Activated B cell treated with CpG ODN at 0.5 μM for 24 hours (primary cell): ENCODE measurements at places on chromosomes 6 and 20. TPM values are rescaled to one million over a fixed set of nuclear protein-coding genes. Genes with fewer than 3 reads are reported as not detected.

The SOBP gene
- total RNA-seq, result 1.1 TPM in 2 replicates

GRCh38 chr6:107991772-107992550, 34.0 kb upstream of the SEC63 start:
- no peak for DNase-seq

DNA sequence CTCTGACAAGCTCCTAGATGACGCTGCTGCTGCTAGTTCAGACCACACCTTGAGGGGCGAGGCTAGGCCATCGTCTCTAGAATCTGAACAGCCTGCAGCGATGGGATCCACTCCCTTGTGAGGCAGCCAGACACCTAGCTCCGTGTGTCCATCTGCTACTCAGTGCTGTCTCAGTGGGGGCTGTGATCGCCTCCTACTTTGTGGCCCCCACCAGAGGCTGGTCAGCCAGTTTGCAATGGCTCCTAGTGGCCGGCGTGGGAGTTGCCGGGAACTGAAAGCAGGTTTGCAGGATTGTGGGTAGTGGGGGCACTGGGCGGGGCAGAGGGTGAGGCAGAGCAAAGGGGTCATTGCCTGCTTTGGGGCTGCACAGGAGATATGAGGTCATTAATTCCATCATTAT, 2.8 kb downstream of the CCN5 start:
- no peak for DNase-seq

The MRPS10 gene
- total RNA-seq, result 35.7 and 37.0 TPM in 2 replicates

The PACRG gene
- total RNA-seq, result not detected in 2 replicates

The ADNP gene
- total RNA-seq, result 89.4 and 99.3 TPM in 2 replicates

The MROH8 gene
- 3.2 and 5.9 TPM in 2 replicates for total RNA-seq

DNA sequence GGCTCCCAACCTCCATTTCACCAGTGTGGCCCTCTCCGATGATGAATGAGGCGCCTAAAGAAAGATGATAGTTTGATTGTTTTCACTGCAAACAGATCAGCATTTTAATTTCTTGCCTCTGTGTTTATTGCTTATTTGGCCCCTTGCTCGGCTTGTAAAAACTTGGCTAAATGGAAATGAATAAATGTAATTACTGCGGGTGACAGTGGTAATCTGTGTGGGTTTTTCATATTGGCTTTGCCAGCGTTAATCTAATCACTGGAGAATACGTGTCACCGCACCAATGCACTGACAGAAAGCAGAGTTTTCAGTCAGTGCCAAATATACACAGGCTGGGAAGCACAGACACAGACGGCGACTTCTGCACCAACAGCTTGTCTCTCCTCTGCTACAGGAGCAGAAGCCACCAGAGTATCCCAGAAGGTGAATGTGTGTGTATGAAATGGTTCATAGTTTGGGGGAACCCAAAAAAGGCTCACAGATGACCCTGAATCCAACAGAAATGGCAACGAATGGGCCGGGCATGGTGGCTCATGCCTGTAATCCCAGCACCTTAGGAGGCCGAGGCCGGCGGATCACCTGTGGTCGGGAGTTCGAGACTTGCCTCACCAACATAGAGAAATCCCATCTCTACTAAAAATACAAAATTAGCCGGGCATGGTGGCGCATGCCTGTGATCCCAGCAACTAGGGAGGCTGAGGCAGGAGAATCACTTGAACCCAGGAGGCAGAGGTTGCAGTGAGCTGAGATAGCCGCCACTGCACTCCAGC, 534.0 kb downstream of the PKHD1 start:
- DNase-seq, result no peak

GRCh38 chr20:49887251-49888211, 27.8 kb downstream of the SPATA2 start:
- DNase-seq, result no peak

GRCh38 chr6:142088858-142089216, 43.9 kb upstream of the GJE1 start:
- no peak for DNase-seq

The MUCL3 gene
- not detected in 2 replicates for total RNA-seq

GRCh38 chr6:146787876-146788508, 189.2 kb downstream of the ADGB start:
- no peak for DNase-seq

The PKIB gene
- total RNA-seq, result 0.81 and 1.2 TPM in 2 replicates

GRCh38 chr20:45427236-45428149, 11.6 kb downstream of the PIGT start:
- no peak for DNase-seq

The DAAM2 gene
- total RNA-seq, result not detected in 2 replicates

- no peak for DNase-seq
Observed at GRCh38 chr6:45640081-45640491, 262.4 kb upstream of the SUPT3H start.

- no peak for DNase-seq
Observed at GRCh38 chr6:75156186-75156878, 49.5 kb downstream of the COL12A1 start.

- no peak for DNase-seq
Observed at GRCh38 chr6:15504040-15504495, 158.8 kb downstream of the DTNBP1 start.

GRCh38 chr6:113732384-113732966, 124.7 kb upstream of the MARCKS start:
- DNase-seq, result no peak

GRCh38 chr20:43538878-43539700, 19.7 kb upstream of the SGK2 start:
- DNase-seq, result no peak

The SASH1 gene
- total RNA-seq, result 0.39 and 0.49 TPM in 2 replicates

GRCh38 chr20:34179637-34180360, 61.4 kb upstream of the ASIP start:
- no peak for DNase-seq

DNA sequence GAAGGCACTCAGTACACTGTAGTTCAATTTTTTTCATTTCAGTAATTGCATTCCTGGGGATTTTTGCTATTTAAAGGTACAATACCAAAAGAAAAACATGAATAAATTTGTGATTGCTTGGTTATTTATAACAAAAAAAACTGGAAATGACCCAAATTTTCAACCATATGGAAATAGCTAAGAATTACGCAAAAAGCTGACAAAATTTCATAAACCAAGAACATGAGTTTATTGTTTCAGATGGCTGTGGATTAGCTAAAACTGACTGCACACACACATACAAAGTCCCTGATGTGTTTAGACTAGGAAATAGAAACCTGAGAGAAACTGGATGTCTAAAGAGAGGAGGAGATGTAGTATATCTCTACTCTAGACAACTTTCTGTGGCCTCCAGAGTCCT, 718.4 kb upstream of the CHD6 start:
- DNase-seq, result no peak

DNA sequence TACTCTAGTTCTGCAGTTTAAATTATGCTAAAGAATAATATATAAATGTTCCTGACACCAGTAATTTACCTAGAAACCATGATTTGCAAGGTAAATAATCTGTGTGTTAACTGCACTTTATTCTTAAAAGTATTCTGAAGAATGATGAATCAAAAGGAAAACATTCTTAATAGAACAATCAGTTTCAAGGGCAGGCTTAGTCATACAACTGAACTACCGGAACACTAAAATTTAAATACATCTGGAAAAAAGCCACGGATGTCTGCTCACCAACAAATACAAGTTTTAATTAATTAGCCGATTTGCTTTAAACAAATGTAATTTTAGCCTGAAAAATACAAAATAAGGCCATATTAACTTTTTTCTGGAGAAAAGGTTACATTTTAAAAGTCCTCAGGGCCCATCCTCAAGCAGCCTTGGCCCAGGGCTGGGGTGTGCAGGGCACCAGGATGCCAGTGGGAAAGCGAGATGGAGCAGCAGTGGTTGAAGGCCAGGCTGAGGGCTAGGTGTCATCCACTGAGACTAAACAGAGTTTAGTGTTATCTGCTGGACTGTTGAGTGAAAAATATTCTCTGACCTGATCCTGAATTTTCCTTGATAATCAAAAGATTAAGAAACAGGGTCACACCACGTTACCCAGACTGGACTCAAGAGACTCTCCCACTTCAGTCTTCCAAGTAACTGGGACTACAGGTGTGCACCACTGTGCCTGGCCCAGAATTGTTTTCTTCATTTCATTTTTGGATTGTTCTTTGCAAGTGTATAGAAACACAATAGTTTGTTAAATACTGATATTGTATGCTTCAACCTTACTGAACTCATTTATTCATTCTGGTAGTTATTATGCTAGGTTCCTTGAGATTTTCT, 88.2 kb upstream of the DST start:
- DNase-seq, result no peak

DNA sequence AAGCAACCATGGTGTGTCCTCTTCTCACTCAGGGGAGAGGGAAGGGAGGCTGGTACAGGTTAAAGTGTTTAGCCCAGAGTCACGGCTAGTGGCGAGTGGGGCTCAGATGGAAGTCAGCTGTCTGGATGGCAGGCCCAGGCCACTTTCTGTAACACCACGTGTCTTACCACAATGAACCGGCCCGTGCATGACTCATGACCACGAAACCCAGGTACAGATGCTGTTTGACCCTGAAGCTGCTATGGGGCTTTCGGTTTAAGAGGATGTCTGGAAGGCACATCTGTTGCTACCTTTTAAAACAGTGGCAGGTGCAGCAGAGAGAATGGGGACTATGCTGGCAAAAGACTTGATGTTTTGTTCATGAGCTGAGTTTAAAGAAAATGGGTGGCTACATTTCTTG, 36.5 kb upstream of the MPC1 start:
- no peak for DNase-seq

GRCh38 chr6:156647991-156648390, 129.2 kb upstream of the ARID1B start:
- DNase-seq, result no peak

DNA sequence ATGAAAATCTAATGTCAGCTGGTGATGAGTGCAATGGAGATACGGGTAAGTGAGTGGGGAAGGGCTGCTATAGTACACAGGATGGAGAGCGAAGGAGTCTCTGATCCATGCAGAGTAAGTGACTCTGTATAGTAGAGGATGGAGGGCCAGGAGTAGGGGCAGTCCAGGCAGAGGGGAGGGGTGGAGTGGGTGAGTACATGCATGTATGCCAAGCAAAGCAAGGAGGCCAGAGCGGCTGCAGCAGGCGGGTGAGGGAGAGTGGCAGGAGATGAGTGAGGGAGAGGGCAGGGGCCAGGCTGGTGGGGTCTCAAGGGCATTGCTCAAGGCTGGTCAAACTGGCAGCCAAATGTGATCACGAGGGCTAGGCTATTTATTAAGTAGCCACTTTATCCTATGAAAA, 94.0 kb downstream of the PREP start:
- DNase-seq, result no peak

The SLC16A10 gene
- total RNA-seq, result 0.02 and 0.13 TPM in 2 replicates

GRCh38 chr20:61786230-61786629, 279.5 kb downstream of the TAF4 start:
- DNase-seq, result no peak

The ERVFRD-1 gene
- not detected in 2 replicates for total RNA-seq

DNA sequence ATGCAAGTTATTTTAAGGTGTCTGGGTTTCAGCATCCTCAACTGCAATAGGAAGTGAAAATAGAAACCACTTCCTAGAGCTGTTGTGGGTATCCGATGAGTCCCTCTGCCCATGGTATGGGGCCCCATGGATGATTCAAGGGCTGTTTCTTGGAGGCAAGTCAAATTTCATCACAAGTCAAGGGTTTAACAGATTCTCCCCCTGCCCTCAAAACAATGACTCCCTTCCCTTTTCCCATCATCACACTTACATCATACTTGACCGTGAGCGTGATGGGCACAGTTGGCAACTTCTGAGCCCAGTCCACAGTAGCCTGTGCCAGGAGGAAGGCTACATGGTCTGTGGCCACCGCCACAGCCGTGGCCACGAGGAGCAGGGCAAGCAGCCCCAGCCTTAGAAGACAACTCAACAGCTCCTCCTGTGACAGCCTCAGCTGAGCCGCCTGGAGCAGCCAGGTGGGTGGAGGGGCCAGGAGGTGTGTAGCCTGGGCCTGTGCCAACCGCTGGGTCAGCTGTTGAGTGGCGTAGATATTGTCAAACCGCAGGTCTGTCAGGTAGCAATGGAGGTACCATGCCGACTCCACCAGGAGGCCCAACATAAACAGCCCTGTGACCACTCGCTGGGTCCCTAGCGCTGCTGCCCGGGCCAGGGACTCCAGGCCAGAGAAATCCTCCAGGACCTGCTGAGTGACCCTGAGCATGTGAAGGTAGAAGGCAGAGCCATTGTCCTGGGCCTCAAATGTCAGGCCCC, 5.2 kb downstream of the OCSTAMP start:
- no peak for DNase-seq

The RIPPLY2 gene
- total RNA-seq, result not detected in 2 replicates

DNA sequence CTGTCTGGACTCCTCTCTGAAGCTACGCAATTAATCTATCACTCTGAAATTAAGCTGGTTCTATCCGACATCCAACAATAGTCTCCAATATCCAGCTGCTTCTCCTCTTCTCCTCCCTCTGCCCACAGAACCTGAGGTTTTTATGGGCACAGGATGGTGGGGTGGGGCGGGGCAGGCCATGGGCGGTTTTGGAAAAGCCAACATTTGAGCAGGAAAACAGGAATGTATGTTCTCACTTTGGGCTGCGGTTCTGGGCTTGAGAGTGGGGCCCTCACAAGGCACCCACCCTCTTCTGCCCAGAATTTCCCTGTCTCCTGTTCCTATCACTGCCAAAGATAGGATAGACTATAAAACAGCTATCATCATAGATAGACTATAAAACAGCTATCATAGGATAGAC, 1144.2 kb downstream of the EPHA7 start:
- no peak for DNase-seq

DNA sequence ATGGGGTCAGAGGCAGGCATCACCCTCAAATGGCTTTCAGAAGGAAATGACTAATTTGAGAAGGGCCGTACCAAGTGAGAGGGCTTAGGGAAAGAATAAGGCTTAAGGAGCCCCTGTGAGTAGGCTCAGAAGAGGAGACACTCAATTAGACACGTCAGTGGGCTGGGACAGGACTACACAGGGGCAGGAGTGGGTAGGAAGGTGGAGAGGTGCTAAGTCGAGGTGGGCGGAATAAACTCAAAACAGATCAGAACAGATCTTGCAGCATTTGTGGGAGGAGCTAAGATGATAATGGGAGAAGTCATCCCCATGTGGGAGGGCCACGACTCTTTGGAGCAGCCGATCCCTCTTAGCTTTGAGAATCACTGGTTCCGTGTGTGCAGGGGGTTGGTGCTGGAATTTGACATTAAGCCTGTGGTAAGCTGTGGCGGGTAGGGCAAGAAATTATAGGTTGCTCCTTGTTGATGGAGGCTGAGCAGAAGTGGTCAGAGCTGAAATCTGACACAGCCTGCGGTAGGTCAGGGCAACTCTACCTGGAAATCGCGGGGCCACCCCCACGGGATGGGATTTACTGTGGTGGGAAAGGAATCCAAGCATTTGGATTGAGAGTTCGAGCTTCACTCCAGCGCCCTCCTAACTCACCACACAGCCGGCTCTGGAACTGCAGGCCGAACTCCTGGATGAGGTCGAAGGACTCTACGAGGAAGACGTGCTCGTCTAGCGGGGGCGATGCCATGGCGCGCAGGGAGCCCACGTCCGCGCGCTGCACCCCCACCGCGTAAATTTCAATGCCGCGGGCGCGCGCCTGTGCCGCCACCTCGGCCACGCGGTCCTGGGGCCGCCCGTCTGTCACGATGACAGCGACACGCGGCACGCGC, 2.8 kb upstream of the RBPJL start:
- DNase-seq, result no peak

DNA sequence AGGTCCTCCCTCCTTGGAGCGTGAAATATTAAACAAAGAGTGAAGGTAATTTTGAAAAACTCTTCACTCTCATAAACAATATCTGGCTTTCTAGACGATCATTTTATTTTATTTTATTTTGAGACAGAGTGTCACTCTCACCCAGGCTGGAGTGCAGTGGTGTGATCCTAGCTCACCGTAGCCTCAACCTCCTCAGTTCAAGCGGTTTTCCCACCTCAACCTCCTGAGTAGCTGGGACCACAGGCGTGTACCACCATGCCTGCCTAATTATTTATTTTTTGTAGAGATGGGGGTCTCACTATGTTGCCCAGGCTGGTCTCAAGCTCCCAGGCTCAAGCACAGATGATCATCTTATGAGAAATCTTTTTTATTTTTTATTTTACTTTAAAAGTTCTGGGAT, 16.4 kb downstream of the ZNF831 start:
- no peak for DNase-seq
